Stimulated activated CD8-positive, alpha-beta memory T cell treated with anti-CD3 and anti-CD28 coated beads, Interleukin-4, amount 100 ng/mL, for 48 hours (primary cell): ENCODE measurements at places on chromosomes 2 and 18.

- DNase-seq = peak; percentile 71
Measured at GRCh38 chr18:5057386-5058348, 139.4 kb downstream of the AKAIN1 start.

- peak; percentile 52 for DNase-seq
Measured at GRCh38 chr2:160427629-160428404, 65.8 kb downstream of the RBMS1 start.

- no peak for DNase-seq
Measured at GRCh38 chr18:34506198-34506597, 203.9 kb upstream of the DTNA start.

DNA sequence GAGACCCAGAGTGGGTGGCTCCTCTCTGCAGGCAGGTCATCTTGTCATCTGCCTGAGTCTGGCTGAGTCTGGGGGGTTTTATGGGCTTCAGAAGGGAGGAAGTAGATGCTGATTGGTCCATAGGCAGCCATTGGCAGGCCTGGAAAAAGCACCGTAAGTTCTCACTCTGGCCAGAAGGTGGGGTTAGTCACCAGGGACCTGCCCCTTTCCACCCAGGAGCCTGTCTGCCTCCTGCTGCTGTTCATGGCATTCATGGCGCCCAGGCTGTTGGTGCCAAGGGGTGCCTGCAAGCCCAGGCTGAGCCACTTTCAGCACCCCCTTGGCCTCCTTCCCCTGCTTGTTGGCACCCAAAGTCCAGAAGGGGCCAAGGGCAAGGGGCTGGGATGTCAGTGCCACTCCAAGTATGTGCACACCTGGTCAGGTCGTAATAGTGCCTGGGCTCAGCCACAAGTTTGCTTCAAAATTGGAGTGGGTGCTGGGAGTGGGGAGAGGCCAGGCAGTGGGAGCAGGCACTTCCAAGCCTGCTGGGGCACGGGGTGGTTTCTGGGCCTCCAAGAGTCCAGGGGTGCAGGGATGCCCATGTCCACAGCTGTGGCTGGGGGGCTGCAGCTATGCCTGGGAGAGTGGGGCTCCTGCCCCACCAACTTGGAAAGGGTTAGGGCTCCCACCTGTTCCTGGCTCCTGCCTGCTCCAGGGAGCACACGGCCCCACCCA, 178.1 kb downstream of the FAM210A start:
- peak; percentile 5 for DNase-seq

GRCh38 chr2:183179156-183179555, 54.9 kb downstream of the NUP35 start:
- no peak for DNase-seq

- DNase-seq = no peak
Measured at GRCh38 chr2:11196246-11196645, 41.0 kb downstream of the SLC66A3 start.

- DNase-seq = no peak
Measured at GRCh38 chr2:137888845-137889244, 75.4 kb upstream of the HNMT start.

- DNase-seq = no peak
Measured at GRCh38 chr18:25805939-25806338, 284.5 kb downstream of the SS18 start.

- no peak for DNase-seq
Measured at GRCh38 chr2:2061091-2061696, 269.9 kb downstream of the MYT1L start.

GRCh38 chr2:176234156-176234555, 35.1 kb upstream of the MTX2 start:
- DNase-seq = no peak

GRCh38 chr2:30371772-30372373, 75.2 kb upstream of the LCLAT1 start:
- peak; percentile 38 for DNase-seq

DNA sequence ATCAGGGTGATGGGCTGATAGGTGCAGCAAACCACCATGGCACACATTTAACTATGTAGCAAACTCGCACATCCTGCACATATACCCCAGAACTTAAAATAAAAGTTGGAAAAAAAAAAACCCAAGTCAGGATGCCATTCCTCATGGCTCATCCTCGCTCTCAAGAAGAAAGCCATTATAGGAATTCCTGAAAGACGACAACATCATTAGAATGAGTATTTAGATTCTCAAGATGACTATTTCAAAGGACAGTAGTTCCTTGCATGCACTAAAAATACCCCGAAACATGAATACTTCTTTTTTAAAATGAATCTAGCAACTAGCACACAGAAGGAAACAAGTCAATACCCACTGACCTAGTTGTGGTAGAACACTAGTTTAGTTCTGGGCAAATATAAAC, 285.8 kb upstream of the REV1 start:
- no peak for DNase-seq

DNA sequence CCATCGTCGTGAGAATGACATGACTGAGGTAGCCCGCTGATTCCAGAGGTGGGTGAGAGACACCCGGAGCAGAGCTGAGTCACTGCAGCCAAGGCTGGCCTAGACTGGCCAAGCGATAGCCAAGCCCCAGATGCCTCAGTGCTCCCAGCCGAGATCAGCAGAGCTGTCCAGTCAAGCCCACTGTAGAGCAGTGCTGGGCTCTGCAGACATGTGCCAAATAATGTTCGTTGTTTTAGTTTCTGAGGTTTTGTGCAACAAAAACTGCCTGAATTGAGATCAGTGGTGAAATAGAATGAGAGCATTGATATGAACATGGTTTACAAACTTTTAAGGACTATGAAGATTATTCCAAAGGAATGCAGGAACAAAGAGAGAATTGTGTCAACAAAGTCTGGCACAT, 42.1 kb downstream of the INSIG2 start:
- DNase-seq = no peak

DNA sequence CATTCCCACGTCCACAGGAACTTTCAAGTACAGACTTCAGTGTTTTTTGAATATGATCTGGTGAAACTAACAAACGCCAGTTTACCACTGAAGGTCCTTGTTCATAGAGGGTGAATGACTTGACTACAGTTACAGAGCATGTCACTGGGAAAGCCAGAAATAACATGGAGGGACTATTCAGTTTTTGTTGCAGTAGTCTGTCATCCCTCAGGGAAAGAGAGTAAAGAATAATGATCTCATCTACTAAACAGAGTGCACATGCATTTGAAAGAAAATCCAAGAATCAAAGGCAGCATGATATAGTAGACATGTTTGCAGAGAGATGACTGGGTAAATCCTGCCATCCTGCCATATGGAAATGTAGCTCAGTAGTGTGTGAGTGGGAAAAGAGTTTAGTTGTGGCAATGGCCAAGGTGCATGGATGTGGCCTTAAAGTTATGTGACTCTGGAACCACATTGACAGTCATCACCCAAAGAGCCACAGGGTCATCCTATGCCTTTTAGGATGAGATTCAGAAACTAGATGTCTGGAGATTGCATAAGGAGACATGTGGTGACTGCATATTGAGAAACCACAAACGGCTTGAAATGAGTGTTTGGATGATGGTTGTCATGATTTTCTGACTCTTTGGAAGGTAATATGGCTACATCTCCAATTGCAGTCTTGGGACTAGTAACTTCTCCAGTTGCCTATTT, 125.3 kb upstream of the ZEB2 start:
- no peak for DNase-seq

- DNase-seq = no peak
Measured at GRCh38 chr18:38646296-38646695, 1080.7 kb upstream of the CELF4 start.

DNA sequence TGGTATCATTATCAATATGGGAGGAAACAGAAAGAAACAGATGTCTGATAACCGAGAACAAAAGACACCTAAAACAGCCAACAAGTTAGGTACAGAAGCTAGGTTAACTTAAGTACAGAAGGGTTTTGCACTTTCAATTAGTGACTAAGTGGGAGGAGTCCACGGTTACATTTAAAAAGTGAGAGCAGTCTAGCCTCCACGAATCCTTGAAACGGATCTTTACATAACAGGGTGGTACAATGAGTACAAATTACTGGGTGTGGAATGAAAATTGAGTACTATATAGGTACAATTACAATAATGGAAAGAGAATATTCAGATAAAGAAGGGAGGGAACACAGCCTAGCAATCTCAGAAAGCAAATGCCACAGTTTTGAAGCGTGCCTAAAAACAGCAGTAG, 76.6 kb downstream of the TLK1 start:
- no peak for DNase-seq

- DNase-seq = no peak
Measured at GRCh38 chr2:25305775-25306174, 36.0 kb downstream of the DNMT3A start.

- DNase-seq = no peak
Measured at GRCh38 chr2:37896319-37896718, 28.8 kb upstream of the RMDN2 start.

- DNase-seq = no peak
Measured at GRCh38 chr18:58037163-58037562, 6.9 kb upstream of the NEDD4L start.

- DNase-seq = no peak
Measured at GRCh38 chr18:23057096-23057495, 78.2 kb upstream of the CABLES1 start.

DNA sequence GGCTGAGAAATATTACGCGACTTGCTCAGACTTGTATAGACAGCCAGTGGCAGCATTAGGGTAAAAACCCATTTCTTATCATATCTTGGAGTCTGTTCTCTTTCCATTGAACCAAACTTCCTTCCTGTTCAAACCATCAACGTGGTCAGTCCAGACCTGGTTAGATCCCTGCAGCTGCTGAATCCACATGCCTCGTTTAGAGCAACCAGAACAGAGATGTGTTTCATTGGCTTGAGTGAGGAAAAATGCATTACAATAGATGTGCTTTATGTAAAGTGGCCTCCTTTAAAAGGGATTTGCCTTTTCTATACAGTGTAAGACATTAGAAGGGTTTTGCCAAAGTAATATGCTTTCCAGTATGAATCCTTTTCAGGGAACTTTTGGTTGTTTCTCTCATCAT, 232.4 kb downstream of the MEIS1 start:
- no peak for DNase-seq

GRCh38 chr2:235050980-235051351, 99.1 kb downstream of the SH3BP4 start:
- no peak for DNase-seq

GRCh38 chr2:96860065-96861029, 2.5 kb upstream of the ANKRD39 start:
- DNase-seq = peak; percentile 59

DNA sequence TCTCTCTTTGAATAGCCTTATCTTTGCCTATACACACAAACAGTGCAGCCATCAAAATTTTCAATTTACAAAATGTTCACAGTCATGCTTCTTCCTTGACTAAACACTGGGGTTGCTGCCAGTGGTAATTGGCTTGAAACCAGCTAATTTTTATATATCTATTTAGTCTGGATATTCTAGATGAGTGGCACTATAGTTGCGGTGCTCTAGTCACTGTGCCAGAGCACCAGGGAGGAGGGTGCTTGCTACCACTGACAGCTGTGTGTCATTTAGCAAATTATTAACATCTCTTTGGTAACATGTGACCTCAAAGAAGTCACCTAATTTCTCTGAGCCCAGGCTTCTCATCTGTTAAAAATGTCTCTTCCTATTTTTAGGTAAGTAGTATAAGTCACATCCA, 130.4 kb downstream of the MEIS1 start:
- DNase-seq = no peak

DNA sequence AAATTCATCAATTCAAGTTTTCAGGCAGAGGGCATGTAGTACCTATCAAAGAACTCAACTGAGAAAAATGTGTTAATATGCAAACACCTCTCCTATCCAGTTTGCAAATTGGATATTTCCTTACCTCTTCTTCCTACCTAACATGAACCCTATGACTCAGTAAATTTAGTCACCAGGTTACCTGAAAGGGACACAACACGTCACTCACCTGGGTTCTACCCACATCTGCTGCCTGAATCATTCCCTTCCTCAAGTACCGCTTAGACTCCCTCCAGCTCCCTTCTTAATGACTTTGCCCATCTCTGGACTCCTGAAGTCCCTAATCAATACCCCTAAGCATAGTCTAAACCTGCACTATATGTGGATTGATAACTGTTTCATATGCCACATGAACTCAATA, 10.4 kb downstream of the ANKRD44 start:
- no peak for DNase-seq
